ENCODE measurements at places on chromosomes 2 and 18.

GRCh38 chr18:34866310-34866709, 156.2 kb downstream of the DTNA start:
- DNase-seq = no peak

DNA sequence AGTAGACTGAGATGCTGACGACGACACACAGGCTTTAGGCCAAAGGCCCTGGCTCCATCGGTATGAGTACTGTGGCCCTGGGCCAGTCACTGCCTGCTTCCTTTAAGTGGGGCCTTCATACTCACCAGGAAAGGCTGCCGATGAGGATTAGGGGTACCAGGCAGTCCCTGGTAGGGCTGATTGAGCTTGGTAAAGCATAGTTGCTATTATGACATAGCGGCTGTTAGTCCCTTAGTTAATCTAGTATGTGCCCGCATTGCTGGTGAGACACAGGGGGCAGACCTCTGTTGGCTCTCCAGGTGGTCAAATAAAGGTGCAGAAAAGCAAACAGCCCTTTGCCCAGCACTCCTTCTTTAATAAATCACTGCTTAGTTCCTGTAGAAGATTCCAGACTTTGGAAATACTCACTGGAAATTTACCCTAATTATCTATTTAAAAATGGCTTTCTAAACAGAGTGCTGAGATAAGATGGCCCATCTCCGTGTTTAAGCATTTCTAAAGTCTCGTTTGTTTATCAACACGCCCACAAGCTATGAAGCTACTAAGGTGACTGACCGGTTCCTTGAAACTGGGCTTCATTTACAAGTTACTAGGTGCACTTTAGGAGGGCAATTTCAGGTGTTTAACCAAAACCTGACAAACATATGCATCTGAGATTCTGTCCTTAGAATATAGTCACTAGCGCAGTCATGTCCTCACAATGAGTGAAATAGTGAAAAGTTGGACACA, 8.7 kb upstream of the BIN1 start:
- DNase-seq = no peak

- no peak for DNase-seq
Observed at GRCh38 chr18:32770054-32770665, 2.7 kb downstream of the KLHL14 start.

DNA sequence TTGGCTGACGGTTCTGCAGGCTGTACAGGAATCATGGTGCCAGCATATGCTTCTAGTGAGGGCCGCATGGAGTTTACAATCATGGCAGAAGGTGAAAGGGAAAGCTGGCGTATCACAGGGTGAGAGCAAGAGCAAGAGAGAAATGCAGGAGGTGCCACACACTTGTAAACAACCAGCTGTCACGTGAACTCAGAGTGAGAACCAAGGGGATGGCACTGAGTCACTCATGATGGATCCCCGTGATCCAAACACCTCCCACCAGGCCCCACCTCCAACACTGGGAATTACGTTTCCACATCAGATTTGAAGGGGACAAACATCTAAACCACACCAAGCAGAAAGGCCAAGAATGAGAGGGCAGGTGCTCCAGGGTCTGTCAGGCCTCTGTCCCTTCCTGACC, 185.0 kb upstream of the PID1 start:
- no peak for DNase-seq

DNA sequence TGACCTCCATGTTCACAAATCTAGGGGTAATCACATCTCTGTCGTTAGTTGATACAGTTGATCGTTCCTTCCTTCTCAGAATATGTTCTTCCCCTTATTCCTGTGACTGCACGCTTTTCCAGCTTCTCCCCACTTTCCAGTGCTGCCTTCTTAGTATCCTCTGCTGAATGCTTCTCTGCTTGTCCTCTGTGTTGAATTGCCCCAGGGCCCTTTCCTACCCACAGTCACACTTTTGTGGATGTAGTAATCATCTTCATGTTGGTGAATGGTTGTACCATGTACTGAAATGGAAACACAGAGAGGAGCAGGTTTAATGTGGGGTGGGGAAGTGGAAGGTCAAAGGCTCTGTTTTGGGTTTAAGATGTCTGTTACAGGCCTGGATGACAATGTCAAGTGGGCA, 47.2 kb downstream of the EML6 start:
- no peak for DNase-seq

GRCh38 chr2:180848393-180848792, 132.0 kb upstream of the UBE2E3 start:
- no peak for DNase-seq

DNA sequence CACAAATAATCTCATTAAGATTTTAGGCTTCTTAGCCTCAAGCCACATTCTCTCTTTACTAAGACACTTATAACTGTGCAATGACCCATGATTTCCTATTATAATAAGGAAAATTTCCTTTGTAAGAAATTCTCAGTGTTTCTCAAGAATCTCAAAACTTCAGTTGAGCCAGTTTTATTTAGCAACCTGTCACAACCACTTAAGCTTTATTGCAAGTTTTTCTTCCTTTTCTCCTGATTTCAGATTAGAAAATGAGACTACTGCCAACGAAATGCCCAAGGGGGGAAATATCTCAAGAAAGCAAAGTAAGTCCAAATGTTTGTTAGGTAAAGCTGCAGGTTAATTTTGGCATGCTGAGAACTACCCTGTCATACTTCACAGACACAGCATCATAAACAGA, 178.5 kb downstream of the THADA start:
- DNase-seq = no peak

DNA sequence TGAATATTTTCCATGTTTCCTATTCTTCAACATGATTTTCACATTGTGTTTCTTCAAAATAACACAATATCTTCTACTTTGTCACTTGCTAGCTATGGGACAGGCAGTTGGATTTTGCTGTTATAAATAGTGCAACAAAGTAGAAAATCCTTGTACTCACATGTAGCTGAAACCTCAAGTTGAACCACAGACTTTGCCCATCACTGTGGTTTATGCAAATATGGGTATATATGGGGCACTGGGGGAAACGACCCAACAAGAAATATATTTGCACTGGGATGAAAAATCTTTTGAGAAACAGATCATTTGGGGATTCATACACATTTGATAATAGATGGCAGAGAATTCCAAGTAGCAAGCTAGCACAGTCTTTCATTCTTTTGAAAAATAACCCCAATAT, 486.3 kb upstream of the MAP2 start:
- DNase-seq = no peak

DNA sequence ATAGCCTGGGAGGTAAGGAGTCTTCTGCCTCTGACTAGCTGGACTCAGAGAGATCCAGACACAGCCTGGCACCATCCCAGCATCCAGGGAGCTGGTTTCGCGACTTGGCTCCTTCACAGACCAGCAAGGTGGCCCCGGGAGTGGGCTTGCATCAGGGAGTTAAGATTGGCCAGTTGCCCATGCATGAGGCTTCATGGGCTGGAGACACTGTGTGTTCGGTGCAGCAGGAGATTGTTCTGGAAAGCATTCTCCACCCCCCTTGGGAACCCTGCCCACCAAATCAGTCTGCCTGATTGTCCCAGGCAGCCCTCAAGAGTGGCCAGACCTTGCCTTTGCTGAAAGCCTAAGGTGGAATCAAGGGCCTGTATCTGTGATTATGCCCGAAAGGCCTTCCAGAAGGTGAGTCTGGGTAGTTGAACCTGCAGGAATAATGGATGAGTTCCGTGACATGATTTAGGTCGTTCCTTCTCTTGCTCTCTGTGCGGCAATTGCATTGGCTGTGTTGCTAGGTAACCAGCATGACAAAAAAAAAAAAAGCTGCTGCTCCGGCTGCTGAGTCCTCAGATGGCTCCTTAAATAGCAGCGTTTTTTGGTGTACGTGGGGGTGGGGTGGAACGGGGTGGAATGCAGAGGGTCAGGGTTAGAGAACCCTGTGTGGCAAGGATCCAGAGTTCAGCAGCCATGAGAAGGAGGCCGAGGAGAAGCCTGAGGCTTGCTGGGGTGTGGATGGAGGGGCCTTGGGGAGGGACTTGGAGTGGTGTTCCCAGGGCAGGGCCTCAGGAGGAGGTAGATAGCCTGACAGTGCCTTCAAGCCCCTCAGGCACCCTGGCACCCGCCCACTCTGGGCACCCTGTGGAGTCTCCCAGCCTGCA, 93.0 kb upstream of the MCFD2 start:
- no peak for DNase-seq

DNA sequence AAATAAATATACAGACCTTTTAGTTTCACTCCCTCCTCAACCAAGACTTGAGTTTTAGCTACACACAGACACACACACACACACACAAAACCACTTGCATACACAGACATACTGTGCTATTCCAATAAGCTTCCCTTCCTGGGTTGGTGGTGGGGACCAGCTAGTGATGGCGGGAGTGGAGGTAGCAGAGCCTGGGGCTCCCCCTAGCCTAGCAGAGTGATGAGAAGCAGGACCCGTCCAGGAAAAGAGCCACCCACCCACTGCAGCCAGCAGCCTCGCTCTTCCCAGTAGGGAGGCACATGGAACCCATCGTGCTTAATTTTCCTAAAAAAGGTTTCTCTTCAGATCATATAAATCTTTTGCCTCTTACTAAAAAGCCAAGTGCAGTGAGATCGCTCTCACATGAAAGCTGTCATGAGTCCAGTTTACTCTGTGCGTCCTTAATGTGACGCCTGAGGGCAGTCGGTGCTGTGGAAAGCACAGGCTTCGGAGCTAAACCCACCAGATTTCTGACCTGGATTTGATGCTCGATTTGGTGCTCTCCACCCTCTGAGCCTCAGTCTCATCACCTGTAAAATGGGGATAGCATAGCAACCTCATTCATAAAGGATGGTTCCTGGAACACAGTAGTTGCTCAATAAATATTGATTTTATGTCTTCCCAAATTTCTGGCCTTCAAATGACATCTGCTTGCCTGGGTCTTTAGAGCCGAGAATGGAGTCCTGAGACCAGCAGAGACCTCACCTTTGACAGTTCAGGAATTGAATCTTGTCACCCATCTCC, 60.1 kb upstream of the YWHAQ start:
- DNase-seq = no peak

DNA sequence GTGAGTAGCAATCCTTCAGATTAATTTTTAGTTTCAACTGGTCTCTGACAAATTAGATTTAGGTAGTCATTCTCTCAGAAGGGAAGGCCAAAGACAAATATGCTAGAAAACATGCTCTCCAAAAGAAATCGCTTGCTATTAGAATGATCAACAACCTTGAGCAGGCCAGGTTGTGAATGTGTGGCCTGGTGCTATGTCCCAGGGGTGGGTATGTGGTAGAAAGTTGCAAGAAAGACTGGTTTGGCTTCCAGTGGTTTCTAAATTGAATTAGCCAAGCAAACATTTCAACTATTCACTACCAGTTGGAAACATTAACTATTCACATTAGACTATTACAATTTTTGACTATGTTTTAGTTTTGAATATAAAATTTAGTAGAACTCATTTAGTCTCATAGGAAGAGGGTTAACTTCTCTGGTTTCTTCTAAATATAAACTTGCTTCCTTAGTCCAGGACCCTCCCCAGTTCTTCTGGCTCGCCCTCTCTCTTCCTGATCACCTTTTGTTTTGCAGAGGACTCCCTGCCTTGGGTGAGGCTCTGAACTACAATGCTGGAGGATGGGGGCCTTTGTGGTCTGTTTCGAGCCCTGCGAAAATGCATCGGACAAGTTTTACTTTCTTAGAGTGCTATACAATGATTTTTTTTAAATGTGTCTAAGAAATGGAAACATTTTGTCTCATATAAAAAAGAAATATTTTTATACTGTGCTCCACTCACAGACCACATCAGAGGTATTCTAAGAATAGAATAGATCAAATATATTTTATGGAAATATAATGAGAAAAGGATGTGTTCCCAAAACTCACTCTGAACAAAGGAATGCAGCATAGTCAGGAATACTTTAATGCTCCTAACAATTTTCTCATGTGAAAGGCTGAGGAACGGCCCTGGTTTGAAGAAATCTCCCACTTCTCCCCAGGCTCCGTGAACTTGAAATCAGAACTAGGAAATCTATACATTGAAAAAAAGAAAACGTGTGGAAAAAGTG, 375.0 kb upstream of the ZEB2 start:
- DNase-seq = no peak

DNA sequence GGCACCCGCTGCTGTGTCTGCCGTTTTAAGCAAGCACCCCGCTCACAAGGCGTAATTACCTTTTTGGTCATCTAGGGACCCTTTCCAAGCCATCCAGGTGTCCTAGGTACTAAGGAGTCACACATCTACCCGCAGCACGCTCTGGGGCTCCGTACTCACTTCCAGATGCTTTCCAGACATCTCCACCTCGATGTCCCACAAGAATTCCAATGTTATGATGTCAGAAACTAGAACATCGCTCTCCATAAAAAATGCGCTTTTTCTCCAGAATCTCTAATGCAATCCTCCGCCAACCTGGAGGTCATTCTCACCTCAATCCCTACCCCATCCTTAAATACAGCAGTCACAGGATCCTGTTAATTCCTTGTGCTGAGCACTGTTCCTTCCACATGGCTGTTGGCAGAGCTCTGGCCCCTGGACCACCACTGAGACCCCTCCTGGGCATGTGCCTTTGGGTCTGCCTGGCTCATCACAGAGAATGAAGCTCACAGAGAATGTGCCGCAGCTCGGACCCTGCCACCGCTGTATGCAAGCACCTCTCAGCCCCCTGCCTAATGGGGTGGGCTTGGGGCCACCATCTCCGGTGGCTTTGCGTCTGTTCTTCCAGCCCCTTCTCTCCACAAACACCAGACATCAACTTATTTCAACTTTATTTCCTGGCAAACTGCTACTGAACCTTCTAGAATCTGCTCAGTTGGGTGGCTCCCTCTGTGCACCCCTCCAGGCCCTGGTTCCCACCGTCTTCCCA, 4.6 kb upstream of the PXDN start:
- DNase-seq = no peak

DNA sequence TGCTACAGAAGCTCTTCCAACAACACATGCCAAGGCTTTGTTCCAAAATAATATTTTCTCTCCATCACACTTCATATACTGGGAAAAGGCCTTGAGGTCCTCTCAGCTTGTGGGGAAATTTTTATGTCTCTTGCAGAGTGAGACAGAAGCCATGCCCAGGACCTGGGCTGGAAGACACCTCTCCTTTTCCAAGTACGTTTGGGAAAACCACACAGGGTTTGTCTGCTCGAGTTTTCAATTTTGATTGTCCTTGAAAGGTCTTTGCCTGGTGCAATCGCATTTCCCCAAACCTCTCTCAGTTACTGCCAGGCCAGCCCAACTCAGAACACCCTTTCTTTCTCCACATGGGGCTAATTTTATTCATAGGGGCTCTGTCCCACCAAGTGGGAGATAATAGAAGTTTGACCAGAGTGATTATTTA, 272.2 kb downstream of the OSR1 start:
- DNase-seq = no peak

DNA sequence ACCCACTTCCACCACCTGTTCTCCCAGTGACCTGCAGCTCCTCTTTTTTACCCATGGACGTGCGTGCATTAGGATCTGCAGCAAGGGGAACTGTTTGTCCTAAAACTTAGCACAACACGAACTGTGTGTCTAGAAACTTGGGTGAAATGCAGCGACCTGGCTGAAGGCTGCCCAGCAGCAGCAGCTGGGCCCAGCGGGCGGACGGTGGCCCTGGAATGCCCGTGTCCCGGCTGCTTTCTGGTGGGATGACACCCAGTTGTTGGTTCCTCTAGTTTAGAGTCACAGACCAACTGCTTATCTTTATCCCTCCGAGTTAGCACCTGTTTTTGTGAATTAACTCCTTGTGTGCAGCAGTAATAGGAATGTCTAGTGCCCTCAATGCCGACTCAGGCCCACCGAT, 61.9 kb upstream of the PXDN start:
- no peak for DNase-seq

GRCh38 chr2:60479226-60480088, 74.0 kb downstream of the BCL11A start:
- no peak for DNase-seq

- no peak for DNase-seq
Observed at GRCh38 chr2:60527762-60528161, 25.7 kb downstream of the BCL11A start.

Data from activated CD8-positive, alpha-beta memory T cell treated with anti-CD3 and anti-CD28 coated beads for 1 hour (primary cell).